ENCODE measurements at places on chromosomes 6 and 20.

DNA sequence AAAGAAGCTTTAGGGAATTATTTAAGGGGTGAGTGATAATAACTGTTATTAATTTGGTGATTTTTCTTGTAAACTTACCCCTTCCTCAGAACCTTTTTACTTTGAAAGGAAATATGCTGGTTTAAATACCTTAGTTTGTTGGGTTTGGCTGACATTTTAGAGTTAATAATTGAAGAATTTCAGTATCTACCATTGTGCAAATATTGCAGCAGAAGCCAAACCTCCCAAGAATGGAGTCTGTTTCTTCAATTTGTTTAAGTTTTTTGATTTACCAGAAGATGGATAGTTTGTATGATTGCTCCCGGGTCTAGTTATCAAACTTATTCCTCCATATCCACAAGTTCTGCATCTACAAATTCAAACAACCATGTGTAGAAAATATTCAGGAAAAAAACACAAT, 77.1 kb downstream of the ATRN start:
- no peak for DNase-seq

GRCh38 chr6:7820288-7820835, 90.2 kb downstream of the TXNDC5 start:
- DNase-seq, result no peak

DNA sequence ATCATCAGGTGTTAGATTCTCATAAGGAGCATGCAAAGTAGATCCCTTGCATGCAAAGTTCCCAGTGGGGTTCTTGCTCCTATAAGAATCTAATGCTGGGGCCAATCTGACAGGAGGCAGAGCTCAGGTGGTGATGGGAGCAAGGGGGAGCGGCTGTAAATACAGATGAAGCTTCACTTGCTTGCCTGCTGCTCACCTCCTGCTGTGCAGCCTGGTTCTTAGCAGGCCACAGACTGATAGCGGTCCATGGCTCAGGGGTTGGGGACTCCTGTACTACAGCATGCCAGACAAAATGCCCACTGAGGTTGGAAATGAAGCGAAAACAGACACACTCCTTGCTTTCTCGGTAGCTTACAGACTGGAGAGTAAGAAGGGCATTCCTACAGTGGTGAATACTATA, 386.8 kb downstream of the PLCB1 start:
- DNase-seq, result no peak

GRCh38 chr6:69593706-69594105, 203.1 kb downstream of the LMBRD1 start:
- no peak for DNase-seq

DNA sequence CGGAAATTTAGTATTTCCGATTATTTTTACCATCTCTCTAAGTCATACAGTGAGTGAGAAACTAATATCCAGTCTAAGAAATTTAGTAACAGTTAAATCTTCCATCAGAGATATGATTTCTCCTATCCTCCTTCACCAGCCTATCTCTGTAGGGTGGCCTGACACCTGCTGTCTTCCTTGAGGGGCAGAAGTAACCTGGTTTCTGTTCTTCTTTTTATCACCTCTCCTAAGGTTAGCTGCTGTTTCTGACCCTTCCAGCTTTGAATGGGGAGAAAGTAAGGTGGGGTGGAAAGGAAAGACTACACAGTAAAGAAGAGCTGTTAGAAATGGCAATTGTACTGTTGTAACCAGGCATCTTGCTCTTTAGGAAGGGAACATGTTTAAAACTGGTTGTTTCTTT, 447.7 kb downstream of the PHF3 start:
- DNase-seq, result no peak

DNA sequence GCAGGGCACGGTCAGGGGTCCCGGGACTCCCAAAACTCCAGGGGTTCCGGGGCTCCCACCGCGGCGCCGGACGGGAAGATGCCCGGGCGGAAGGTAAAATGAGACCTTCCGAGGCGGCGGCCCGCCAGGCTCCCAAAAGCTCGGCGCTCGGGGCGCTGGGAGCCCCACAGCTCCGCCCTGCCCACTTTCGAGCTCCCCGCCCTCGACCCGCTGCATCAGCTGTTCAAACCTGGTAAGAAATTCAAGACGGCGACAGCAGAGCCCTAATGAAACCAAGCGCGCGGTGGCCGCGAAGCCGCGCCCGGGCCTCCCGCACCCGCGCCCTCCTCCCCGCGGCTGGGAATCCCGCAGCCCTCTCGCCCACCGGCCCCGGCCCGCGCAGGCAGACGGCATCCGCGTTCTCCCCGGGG, 369 bp downstream of the SLC4A11 start:
- DNase-seq, result no peak

GRCh38 chr6:158722176-158722729, 72.4 kb downstream of the SYTL3 start:
- no peak for DNase-seq

GRCh38 chr6:108464418-108465097, 96.2 kb upstream of the FOXO3 start:
- DNase-seq, result no peak

- DNase-seq, result no peak
These were observed 61.2 kb downstream of the EYA2 start for GRCh38 chr20:46955601-46956556.
